ENCODE measurements at places on chromosomes 1 and 21.

GRCh38 chr1:87880098-87880760 lies 551.5 kb downstream of the LMO4 start:
- no peak for DNase-seq

GRCh38 chr1:22217811-22218460 lies 75.0 kb upstream of the WNT4 start:
- DNase-seq: no peak

GRCh38 chr1:92480200-92480812 lies 6.4 kb downstream of the GFI1 start:
- no peak for DNase-seq

DNA sequence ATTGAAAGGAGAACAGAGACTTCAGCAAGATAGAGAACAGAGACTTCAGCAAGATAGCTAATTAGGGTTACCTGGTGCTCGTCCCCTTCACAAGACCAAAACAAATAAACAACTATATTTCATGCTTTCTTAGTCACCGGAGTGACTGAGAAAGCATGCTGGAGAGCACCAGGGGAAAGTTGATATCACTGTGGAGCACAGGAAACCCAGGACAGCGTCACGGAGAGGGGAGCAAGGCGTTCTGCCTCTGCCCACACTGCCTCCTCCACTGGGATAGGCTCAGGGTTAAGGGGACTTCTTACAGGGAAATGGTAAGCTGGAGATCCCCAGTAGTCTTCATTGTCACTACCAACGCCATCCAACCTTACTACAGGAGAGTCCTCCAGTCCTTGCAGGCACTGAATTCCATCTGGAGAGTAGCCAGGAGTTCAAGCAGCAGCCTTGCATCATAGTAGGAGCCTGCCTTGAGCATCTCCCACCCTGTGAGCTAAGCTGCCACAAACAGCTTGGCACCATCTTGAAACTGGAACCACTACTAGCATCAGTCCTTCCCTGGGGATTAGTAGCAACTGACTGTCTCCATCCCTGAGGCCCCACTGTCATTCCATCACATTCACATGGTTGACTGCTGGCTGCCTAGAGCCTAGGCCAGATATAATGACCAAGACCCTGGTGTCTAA lies 239.4 kb downstream of the PLPP3 start:
- no peak for DNase-seq

GRCh38 chr1:58107943-58108342 lies 438.6 kb downstream of the OMA1 start:
- no peak for DNase-seq

- no peak for DNase-seq
Observed at GRCh38 chr1:80202118-80202517, 1195.6 kb upstream of the ADGRL4 start.

- peak; percentile 22 for DNase-seq
Observed at GRCh38 chr1:103517380-103518047, 8.0 kb upstream of the RNPC3 start.

DNA sequence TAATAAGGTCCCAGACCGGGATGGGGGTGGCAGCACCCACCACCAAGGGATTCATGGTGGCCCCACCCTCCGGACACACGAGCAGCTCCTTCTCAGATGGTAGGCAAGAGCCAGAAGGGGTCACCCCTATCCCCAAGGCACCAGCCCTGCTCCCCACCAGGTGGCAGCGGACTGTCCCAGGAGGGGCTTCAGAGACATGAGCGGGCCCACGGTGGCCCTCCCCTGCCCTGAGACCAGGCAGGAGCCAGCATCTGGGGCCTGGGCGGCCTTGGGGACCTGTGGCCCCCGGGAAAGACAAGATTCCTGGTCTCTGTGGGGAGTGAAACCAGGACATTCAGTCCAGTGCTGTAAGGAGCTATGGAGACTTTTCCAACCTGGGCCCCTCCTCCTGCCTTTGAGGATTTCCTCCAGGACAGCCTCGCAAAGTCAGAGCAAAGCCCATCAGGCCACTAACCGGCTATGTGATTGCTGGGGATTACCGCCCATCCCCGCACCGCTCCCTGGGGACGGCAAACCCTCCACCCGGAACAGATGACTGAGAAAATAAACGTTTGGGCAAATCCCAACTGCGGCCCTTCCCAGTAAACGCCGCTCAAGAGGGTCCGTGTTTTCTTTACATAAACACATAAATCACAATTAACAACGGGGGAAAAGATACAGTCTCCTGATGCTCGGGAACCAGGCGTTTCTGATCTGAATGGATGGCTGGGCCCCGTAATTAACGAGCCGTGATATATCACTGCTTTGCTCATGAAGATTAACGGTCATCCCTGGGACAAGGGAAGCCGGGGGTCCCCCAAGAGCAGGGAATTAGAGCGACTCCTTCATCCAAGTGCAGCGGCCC lies 50.9 kb upstream of the ARHGEF16 start:
- DNase-seq: no peak
